ENCODE measurements at places on chromosomes 6 and 20.

DNA sequence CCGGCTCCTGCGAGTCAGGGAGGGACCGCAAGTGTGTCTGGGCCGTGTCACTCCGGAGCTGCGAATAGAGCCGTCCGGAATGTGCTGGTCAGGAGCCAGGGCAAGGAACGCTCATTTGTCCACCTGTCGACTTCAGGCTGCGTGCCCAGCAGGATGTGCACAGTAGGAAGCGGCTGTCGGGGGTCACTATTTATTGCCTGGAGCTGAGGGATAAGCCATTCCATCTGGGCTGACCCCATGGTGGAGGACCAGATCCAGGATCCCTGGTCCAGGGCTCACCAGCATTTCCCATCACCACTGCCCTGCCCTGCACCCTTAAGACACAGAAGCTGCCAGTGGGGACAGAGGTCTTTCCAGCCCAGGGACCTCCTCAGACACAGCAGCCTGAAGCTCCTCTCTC lies 14.7 kb downstream of the NTSR1 start:
- no peak for DNase-seq

- DNase-seq: no peak
These were observed 107.6 kb upstream of the MAP3K4 start for GRCh38 chr6:160883999-160884398.

GRCh38 chr6:157266274-157267101 lies 56.8 kb downstream of the TMEM242 start:
- no peak for DNase-seq

- DNase-seq: no peak
These were observed 102.2 kb downstream of the SLC24A3 start for GRCh38 chr20:19314621-19315020.

GRCh38 chr20:18496042-18496441 lies 983 bp downstream of the RBBP9 start:
- DNase-seq: no peak

Measured in B cell (primary cell).